ENCODE measurements at places on chromosomes 3 and 15.

DNA sequence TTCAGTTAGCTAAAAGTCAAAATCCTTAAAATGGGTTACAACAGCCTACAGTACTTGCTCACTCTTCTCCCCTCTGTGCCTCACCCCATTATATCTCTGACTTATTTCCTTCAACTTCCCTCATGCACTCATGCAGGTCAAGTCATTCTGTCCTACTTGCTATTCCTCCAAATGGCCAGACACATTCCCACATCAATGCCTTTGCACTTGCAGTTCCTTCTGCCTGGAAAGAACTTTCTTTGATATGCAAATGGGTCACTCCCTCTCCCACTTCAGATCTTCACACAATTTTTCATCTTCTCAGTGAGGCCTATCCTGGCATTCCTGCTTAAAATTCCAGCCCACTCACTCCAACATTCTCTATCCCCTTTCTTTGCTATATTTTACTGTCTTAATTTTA is 547.2 kb upstream of the TGFBR2 start:
- DNase-seq, result no peak

- no peak for DNase-seq
Measured at GRCh38 chr15:85788771-85789495, 5.8 kb downstream of the KLHL25 start.

DNA sequence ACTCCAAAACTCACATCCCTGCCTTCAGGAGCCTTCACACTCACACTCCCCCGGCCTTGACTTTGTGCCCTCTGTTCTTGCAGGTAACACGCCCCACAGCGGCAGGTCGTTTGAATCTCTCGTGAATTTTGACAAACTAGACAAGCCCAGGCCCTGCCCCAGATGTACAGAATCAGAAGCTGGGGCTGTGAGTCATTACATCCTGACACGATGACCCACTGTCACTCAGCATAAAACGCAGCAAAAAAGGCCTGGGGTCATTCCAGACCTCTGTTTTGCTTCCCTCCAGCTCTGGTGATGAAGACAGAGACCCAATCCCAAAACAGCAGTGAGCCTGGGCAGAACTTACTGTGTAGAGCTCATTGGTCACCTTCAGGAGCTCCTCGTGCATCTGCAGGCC is 116.4 kb upstream of the RAD18 start:
- DNase-seq, result no peak

DNA sequence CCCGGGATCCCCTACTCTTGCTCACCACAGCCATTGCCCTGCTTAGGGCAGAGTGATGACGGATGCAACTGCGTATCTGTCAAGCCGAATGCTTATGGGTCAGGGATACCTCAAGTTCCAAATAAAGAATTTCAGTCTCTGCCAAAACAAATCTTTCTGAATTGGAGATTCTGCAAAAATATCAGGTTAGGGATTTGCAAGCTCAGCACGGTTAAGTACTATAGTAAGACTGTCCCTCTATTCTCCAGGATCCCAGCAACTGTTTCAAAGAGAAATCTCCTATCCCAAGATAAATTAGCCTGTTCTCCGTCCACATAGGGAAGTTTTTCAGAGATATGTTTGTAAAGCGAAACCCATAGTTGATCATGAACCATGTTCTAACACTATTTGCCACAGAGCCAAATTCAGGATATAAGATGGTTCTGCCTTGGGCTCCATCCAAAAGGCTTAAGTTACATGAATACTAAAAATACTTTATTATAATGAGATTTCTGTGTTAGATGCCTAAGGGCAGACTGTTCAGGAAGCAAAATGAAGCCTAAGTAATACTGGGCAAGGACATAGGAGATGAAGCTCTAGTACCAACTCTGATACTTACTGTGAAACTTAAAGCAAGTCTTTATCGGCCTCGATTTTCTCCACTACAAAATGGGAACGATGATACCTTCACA is 100.1 kb upstream of the LPP start:
- DNase-seq, result no peak

DNA sequence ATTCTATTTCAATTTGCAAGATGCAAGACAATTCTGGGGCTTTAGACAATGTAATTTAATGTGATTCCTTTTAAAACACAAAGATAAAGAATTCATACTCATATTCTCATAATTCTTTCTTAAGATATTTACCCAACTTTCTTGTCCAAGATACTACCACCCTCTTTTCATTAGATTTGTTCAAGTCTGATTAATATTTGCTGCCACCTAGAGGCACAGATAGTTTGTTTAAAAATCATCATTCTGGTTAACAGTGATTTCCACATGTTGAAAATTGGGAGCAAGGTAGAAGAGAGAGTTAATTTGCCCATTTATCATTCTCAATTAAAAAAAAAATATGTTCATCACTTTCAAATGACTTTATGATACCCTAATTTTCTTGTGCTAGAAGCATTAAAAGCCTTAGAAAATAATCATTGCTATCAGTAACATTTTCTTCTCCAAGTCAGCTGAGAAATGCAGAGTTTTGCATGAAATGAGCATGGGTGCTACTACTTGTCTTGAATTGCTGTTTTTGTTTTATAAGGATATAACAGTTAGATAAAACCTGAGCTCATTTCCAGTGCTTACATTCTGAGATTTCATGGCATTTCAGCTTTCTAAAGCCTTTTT is 11.6 kb downstream of the TAMM41 start:
- peak; percentile 30 for DNase-seq

- no peak for DNase-seq
Measured at GRCh38 chr3:172061724-172062184, 22.4 kb downstream of the FNDC3B start.

DNA sequence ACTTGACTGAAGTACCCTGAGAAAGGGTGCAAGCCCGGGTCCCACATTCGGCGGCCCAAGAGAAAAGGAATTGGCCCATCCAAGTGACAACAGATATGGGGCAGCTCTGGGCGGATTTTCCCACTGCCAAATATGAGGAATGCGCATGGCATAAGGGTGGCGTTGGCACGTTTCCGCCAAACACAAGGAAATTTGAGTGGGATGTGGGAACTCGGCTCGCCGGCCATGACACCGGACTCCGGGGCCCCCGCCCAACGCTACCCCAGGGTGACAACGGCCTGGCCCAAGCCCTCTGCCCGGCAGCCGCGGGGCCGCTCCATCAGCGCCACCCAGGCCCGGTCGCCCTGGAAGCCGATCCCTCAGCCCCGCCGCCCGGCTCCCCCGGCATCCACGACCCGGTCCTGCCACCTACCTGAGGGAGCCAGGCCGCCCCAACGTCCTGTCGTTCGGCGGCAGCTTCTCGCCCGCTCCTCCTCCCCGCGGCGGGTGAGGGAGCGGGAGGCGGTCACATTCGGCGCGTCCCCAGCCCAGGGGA is 449 bp downstream of the RAF1 start:
- DNase-seq, result peak; percentile 28

GRCh38 chr3:12759693-12760565 is 870 bp upstream of the TMEM40 start:
- no peak for DNase-seq

DNA sequence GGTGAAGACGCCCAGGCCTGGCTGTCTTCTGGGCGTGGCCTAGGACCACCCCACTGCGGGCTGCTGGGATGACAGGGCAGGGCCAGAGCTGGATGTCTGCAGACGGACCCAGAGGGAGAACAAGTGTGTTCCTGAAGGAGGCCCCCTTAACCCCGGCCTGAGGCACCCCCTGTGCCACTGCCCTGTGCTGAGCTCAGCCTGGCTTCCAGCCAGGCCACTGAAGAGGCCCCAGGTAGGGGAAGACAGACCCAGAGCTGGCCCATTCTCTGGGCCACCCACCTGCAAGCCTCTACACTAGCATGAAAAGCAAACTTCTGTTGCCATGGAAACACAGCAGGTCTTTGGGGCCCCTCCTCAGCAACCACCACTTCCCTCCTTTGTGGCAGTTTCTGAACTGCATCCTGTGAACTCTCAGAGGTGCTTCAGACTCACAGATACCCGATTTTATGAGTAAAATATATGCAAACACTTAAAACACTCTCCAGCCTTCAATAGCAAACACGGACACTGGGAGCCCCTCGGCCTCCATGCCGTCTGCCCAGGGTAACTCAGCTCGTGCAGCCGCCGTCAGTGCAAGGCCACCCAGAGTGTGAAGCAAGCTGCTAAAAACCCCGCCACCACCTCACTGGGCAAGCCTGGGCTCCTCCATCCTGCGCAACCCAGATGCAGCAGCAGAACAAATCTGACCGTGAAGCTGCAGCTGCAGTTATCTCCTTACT is 42.5 kb downstream of the CMTM6 start:
- DNase-seq, result peak; percentile 94

- no peak for DNase-seq
Measured at GRCh38 chr3:62209101-62209500, 164.2 kb downstream of the FEZF2 start.

DNA sequence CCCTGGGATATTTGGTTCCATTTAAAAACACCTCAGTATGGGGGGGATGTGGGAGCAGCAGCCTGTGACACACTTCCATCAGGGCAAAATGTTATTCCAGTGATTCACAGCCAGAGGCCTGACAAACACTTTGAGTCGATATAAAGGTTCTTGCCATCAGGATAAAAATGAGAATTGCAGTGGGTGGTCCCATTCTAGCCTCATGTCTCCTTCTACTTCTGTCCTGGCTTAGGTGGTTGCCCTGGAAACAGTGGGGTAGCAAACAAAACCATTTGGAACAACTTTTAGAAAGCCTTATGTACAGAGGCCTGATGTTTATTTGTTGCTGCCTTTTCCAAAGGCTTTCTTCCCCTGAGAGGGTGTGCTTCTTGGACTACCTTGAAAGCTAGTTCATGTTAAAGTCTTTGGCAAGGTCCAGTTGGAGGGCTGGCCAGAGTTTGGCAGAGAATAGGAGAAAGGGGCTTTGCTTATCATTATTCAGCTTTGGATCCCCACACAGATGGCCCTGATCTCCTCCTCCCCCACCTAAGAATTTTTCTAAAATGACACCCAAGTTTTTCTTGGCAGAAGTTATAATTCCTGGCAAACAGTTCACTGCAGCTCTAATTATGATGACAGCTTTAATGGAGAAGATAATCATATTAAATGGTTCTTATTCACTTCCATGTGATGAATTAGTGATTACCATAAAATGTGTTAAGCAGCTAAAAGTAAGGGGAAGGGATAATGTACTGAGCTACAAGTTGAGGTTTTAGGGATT is 84.2 kb upstream of the ZNF280D start:
- DNase-seq, result no peak

DNA sequence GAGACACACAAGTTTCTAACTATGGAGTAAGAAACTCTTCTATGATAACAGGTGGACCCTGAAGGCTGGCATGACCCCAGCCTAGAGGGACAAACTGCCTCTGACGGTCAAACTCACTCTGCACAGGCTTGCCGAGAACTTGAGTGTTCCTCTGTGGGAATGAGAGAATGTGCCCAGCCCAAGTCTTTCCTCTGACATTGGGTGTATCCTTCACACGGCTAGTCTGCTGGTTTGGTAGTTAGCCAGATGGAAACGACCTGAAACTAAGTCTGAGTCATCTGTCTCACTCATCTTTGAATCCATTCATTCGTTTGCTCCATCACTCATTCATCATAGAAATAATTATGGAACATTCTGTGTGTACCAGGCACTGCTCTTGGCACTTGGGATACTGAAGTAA is 198.4 kb downstream of the ATP10A start:
- DNase-seq, result no peak

GRCh38 chr15:38263996-38264395 is 11.4 kb downstream of the SPRED1 start:
- DNase-seq, result no peak

DNA sequence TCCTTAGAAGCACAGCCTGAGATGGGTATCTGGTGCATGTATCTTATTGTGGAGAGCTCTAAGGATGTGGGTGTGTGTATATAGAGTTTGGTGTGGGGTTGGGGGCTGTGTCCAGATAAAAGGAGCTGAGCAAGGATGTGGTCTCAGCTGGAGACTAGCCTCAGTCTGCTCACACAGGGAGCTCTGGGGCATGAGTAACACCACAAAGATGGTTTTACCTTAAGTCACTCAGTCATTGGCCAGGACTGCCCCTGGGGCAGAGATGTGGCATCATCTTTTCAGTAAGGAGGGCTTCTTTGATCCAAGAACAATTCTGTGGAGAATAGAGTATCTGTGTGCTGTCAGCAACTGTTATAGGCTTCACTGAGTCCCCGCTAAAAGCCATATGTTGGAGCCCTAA is 163.4 kb upstream of the NUDT16 start:
- no peak for DNase-seq

GRCh38 chr3:191343115-191343514 is 12.8 kb upstream of the UTS2B start:
- DNase-seq, result no peak

Data from CD4-positive, alpha-beta T cell treated with Interleukin-10 for 1 hour (primary cell).